ENCODE measurements at places on chromosomes 13 and 19. TPM values are rescaled to one million over a fixed set of nuclear protein-coding genes. Genes with fewer than 3 reads are reported as not detected.

RDH8 gene
- not detected for total RNA-seq

C13orf42 gene
- 0.09 TPM for total RNA-seq

DNA sequence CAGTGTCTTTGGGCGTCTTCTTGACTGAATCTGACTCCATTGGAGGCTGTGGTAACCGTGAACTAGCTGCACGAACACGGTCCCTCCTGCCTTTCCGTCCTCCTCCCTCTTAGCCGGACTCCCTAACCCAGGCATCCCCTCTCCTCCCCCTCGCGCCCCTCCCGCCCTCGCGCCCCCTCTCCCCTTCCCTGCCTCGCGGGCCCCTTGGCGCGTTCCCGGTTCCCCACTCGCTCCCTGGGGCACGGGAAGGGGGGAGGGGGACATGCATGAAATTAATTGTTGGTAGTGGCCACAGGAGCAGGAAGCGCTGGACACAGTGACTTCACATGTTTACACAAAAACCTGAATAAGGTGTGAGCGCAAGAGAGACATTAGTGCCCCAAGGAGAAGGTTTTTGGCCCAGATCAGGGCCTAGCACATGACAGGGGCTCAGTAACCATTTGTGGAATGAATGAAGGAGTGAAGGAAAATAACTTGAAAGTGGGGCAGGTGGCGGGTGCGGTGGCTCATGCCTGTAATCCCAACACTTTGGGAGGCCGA lies 279 bp downstream of the DMRTC2 start:
- H3K27ac ChIP-seq, result no peak overlapping the region
- H3K27me3 ChIP-seq, result no peaks in the 10 kb centered on the region
- no peaks in the 10 kb centered on the region for H3K4me1 ChIP-seq
- no peak overlapping the region for H3K4me3 ChIP-seq

SIGLEC11 gene
- 1.2 TPM for total RNA-seq

DNA sequence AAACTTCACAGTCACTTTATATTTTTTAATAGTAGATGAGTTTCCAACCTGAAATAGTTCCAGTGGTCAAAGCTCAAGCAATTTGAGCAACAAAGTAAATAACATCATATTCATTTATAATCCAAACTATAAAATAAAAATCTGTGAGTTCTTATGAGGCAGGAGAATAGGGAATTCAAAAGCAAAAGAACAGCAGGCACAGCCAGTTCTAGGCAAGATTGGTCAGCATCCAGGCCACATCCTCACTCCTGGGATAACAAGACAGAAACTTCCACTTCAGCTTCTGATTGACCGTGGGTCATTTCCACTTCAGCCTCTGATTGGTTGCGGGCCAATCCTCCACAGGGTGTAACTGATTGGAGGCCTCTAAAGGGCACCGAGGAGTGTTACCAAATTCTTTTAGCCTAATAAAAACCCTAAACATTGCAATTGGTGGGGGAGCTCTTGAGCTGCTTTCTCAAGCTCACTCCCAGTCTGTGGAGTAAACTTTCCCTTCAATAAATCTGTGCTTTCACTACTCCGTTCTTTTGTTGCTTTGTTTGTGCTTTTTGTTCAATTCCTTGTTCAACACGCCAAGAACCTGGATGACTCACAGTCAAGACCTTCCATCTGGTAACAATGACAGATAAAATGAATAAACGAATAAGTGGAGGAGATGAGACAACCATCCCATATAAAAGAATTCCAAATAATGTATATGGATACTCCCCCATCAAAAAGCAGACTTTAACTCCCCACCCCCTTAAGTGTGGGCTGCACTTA lies 42.6 kb upstream of the AMER2 start:
- no peaks in the 10 kb centered on the region for H3K4me1 ChIP-seq
- H3K4me3 ChIP-seq, result no peak overlapping the region
- H3K36me3 ChIP-seq, result no peaks in the 10 kb centered on the region
- peak; percentile 88 for DNase-seq

DNA sequence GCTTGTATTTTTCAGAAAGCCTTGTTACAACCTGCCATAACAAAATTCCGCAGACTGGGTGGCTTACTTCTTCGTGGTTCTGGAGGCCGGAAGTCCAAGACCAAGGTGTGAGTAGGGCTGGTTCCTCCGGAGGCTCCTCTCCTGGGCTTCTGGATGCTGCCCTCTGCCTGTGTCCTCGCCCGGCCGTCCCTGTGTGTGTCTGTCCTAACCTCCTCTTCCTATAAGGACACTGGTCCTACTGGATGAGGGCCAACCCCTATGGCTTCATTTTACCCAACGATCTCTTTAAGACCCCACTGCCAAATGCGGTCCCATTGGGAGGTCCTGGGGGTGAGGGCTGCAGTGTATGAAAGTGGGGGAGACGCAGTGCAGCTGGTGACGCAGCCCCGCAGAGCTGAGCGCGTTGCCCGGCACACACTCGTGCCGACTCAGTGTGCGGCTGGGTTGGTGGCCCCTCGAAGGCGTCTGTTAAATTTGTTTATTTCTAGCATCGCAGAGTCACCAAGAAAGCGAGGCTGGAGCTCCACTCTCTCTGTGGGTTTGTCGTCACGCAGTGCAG lies 116.7 kb downstream of the SOX1 start:
- H3K27me3 ChIP-seq, result peaks cover 38% of the 10 kb centered on the region
- H3K36me3 ChIP-seq, result no peaks in the 10 kb centered on the region
- H3K27ac ChIP-seq, result no peak overlapping the region
- no peak for DNase-seq
- H3K4me1 ChIP-seq, result no peaks in the 10 kb centered on the region

- no peaks in the 10 kb centered on the region for H3K36me3 ChIP-seq
- H3K4me3 ChIP-seq, result no peak overlapping the region
- DNase-seq, result no peak
- H3K27ac ChIP-seq, result no peak overlapping the region
These were observed 123.1 kb downstream of the ATP8A2 start for GRCh38 chr13:25494698-25495411.

DNA sequence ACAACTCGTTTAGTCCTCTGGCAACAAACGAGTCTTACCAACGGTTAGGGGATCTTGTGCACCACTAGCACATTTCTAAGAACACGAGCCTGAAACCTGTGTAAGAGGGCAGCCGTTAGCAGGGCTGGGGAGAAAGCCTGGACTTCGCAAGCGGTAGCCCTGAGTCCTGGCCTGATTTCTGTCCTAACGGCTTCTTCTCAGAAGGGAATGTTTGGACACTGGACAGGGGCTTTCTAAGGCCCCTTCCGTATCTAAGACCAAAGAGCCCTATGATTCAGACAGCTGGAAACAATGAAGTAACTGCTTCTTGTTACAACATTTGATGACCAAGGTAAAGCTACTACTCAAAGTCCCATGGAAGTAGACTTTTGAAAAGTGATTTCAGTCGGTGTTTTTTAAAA lies 2.2 kb downstream of the ANKRD10 start:
- peak overlapping the region; percentile 99 for H3K4me3 ChIP-seq
- H3K27me3 ChIP-seq, result no peaks in the 10 kb centered on the region
- peaks cover 36% of the 10 kb centered on the region for H3K4me1 ChIP-seq
- peaks cover 19% of the 10 kb centered on the region for H3K36me3 ChIP-seq
- peak; percentile 75 for DNase-seq

GRCh38 chr13:43360892-43361610 lies 337.7 kb downstream of the DNAJC15 start:
- H3K4me1 ChIP-seq, result peaks cover 50% of the 10 kb centered on the region
- H3K27me3 ChIP-seq, result no peaks in the 10 kb centered on the region
- peaks cover 4% of the 10 kb centered on the region for H3K36me3 ChIP-seq
